ENCODE measurements at places on chromosomes 13 and 19. TPM values are rescaled to one million over a fixed set of nuclear protein-coding genes. Genes with fewer than 3 reads are reported as not detected.
A peak's percentile ranks its signal among the peaks of the same experiment; 100 is the strongest.

Gene GJA3
- total RNA-seq: 1.4 TPM

DNA sequence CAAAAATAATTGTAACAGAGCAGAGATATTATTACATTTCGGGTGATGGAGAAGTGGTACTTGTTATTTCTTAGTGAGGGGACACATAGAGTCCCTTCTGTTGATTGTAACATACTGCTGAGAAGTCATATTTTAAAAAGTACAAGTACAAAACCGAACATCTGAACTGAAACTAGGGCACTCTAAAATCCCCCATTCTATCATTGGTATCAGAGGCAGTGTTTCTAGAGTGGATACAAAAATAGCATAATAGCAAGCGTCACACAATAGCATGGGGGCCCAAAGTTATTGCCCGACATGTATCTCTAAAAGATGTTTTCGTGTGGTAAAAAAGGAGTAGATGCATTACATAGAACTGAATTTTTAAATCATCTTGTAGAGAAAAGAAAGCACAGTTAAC is 502.1 kb upstream of the SLC10A2 start:
- no peak for DNase-seq

- DNase-seq: peak; percentile 93
Observed at GRCh38 chr13:106381091-106381490, 154.4 kb downstream of the EFNB2 start.

DNA sequence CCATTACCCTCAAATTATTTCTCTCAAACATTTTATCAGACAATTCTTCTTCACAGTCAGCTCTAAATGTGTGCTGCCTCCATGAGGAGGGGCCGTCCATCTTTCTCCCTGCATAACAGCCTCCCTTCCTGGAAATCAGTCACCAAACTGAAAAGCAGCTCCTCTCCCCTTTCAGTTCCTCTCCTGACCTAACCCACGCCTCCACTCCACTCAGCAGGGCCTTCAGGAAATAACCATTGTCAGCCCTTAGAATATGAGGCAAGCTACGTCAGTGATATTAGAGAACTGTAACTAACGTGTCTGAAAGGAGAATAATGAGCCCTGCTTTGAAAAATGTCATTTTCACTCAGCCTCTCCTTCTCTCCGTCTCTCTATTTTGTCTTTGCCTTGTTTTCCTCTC is 116.2 kb downstream of the OLFM4 start:
- no peak for DNase-seq

DNA sequence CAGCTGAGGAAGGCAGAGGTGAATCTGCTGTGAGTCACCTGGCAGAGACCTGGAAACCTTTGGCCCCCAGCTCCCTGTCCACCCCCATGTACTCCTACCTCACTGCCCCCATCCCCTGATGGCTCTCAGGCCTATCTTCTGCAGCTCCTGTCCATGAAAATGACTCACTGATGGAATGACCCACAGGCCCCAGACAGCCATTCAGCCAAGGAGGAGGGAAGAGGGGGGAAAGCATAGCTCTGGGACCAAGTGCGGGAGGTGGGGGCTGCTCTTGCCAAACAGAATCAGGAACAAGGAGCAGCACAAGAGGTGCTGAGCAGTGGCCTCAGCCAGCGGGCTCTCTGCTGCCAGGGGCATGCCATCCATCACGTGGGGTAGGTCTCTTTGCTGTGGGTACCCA is 111.4 kb upstream of the C1QTNF9B start:
- DNase-seq: no peak

Gene ZNF749
- total RNA-seq: 10.1 TPM

DNA sequence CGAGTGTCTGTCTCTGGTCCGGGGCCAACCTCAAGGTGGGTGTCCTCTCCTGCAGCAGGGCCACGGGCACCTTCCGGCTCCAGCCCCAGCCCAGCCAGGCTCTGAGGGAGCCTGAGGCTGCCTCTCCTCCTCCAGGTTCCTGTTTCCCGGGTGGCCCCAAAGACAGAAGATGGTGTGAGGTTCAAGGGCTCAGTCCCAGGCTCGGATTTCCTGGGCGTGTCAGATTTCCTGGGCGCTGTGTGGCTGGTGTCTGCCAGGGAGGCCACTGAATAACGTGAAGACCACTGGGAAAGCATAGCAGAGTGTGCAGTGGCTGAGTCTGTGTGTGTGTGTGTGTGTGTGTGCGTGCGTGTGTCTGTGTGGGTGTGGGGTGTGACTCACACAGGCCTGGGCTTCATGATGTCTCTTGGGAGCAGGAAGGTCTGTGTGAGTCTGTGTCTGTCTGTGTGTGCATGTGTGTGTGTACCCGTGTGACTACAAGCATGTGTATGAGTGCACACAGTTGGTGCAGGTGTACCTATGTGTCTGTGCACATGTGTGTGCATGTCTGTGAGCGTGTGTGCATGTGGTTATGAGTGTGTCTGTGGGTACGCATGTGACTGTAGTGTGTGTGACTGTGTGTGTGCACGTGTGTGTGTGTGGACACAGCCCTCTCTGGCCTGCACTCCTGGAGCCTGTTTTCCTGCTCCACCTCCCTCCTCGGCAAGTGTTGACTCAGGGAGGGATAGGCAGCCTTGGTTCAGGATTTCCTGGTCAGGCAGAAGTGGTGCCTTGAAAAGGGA is 28.3 kb downstream of the CEBPA start:
- peak; percentile 83 for DNase-seq

DNA sequence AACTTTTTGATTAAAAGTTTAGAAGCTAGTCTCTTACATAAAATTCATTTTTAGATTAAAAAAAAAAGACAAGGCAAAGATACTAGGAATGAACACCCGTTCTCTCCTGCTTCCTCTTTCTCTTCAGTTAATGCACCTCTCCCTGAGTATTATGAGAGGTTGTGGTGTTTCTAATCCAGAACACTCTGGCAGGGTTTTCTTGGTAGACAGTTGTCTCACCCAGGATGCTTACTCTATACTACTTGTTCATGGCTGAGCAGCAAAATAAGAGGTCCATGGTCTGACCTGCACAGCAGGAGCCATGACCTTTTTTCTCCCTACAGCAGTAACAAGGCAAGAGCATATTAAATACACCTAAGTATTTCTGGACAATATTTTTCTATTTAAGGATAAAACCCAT is 62.0 kb downstream of the MICU2 start:
- DNase-seq: no peak

GRCh38 chr19:29593869-29594268 is 12.2 kb upstream of the POP4 start:
- no peak for DNase-seq

DNA sequence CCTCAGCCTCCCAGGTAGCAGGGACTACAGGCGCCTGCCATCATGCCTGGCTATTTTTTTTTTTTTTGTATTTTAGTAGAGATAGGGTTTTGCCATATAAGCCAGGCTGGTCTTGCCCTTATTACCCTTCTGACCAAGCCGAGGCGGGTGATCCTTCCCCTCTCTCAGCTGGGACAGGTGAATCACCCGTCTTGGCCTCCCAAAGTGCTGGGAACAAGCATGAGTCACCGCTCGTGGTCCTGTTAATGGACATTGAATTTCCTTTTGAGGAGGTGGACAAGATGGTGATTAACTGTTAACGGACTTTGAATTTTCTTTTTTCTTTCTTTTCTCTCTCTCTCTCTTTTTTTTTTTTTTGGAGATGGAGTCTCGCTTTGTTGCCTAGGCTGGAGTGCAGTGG is 10.6 kb downstream of the CD70 start:
- DNase-seq: no peak

DNA sequence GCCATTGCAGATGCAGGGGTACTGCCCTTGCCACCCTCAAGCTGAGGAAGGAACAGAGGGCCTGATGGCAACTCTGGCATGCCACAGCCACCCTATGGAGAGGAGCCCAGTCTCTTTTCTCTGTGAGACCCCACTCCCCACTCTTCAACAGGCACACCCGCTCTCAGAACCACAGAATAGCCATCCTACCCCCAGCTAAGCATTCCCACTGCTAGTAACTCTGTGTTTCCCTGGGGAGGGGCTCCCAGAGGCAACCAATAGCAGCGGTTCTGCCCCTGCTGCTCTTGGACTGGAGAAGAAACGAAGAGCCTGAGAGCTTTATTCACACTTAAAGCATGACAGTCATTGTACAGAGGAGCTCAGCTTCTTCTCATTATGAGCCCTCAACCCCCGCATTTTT is 49.3 kb downstream of the UBL3 start:
- no peak for DNase-seq

- no peak for DNase-seq
Observed at GRCh38 chr13:36998624-36999041, 507 bp downstream of the ALG5 start.
